ENCODE measurements at places on chromosomes 6 and 20.
A peak's percentile ranks its signal among the peaks of the same experiment; 100 is the strongest.

- DNase-seq, result no peak
Measured at GRCh38 chr20:32891926-32892660, 33.4 kb downstream of the EFCAB8 start.

DNA sequence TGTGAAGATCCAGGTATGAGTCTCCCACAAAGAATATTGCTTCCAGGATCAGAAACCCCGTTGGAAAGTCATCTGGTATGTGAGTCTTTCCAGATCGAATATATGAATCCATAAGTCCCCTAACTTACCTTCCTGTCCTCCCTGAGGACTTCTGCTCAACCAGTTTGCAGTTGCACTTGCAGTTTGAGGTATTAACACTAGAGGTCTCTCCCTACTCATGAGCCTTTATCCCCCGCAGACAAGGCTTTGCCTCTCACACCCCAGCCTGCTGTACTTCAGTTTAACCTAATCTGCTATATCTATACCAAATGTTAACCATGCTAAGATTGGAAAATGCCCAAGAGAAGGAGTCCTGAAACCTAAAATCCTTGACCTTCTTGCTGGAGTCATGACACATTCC lies 135.3 kb upstream of the DEFB112 start:
- no peak for DNase-seq

DNA sequence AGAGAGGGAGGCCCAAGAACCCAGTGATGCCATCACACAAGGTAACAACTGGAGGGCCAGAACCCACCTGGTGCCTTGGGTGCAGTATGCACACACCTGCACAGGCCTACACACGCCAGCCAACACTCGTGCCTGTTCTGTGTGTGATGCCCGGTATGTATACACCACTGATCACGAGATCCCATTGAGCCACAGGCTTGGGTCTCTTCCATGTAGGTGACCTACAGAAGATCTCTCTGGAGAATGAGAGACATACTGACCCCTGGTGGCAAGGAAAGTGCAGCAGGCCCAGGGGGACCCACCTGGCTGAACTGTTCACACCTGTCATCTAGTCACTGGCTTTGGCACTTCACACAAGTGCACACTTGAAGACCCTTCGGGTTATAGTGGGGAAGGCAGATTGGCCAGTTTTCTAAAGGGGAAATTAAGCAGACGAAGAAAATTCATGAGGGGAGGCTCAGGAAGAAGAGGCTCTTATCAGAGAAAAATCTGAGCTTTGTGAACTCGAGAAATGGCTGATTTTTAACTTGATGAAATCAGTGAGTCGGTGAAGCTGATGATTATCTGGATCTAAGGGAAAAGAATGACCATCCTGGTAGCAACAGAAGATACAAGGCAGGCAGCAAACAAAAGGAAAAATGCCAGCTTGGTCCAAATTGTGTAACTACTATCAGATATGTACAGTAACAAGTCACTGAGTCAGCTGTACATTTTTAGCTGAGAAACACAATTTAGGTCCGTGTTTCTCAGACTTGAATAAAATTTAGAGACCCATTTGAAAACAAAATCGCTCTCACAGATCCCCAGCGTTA lies 69.1 kb upstream of the PBOV1 start:
- DNase-seq, result no peak

DNA sequence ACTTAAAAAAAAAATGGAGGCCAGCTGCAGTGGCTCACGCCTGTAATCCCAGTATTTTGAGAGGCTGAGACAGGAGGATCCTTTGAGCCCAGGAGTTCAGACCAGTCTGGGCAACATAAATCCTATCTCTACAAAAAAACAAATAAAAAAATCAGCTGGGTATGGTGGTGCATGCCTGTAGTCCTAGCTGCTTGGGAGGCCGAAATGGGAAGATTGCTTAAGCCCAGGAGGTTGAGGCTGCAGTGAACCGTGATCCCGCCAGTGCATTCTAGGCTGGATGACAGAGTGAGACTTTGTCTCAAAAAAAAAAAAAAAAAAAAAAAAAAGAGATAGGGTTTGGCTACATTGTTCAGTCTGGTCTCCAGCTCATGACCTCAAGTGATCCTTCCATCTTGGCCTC lies 29.7 kb downstream of the MYO6 start:
- no peak for DNase-seq

GRCh38 chr6:2448826-2449571 lies 203.6 kb upstream of the GMDS start:
- peak; percentile 25 for DNase-seq

DNA sequence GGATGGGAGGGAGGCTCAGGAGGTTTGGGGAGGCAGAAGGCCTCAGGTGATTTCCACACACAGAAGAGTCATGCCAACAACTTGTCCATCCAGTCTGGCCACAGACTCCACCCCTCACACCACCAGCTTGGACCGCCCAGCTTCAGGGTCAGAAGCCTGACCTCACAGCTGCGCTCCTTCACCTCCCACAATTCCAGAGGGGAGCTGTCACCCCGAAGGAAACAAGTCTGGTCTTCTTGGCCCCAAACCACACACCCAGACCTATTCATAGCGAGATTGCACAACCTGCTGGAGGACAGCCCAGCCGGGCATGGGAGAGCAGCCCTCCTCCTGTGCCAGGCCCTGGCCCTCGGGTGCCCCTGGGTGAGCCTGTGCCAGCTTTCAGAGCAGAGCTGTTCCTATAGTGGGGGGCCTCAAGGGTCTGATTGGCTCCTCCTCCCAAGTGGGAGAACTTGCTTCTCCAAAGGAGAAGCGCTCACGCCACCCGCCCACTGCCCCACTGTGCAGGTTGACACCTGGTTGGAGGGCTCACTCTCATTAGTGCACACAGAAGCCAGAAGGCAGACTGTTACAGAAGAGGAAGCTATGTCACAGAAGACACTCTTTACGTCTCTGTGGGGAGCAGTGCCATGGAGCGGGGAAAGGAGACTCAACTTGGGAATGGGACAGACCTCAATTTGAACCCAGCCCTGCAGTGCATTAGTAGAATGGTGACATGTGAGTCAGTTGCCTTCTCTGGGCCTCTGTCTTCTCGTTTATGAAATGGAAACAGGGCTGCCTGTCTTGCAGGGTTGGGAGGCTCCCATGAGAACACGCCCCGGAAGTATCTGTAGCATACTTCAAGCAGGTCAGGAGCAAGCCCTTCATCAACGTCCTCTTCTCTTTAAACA lies 128.8 kb downstream of the FOXO3 start:
- peak; percentile 60 for DNase-seq

GRCh38 chr6:113281431-113281830 lies 575.7 kb upstream of the MARCKS start:
- peak; percentile 13 for DNase-seq

DNA sequence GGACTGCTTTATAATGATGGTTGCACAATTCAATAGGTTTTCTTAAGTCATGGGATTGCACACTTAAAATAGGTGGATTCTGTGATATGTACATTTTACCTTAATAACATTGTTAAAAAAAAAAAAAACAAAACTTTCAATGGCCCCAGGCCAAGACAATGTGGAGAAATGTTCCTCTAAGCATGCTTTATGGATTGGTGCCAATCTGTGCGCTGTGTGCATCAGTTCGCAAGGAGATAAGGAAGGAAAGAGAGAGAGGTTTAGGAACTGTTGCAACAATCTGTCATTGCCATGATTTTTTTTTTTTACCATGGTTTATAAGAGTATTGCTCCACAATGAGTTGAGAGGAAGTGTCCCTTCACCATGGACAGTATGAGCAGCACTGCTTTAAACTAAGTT lies 399.6 kb downstream of the PTPRT start:
- no peak for DNase-seq

- DNase-seq, result peak; percentile 65
Measured at GRCh38 chr6:90088009-90088408, 193.7 kb downstream of the GJA10 start.

DNA sequence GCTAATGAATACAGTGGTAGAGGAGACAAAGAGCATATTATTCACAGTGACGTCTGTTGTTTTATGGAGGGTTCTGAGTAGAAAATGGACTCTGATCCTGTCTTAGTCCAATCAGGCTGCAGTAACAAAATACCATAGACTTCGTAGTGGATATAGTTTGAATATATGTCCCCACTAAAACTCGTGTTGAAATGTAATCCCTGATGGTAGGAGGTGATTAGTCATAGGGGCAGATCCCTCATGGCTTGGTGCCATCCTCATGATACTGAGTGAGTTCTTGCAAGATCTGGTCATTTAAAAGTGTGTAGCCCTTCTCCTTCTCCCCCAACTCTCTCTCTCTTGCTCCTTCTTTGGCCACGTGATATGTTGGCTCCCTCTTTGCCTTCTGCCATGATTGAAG lies 82.5 kb downstream of the CD83 start:
- DNase-seq, result no peak

- DNase-seq, result no peak
Measured at GRCh38 chr6:40125680-40126394, 191.6 kb upstream of the MOCS1 start.

GRCh38 chr6:145380186-145380585 lies 355.1 kb downstream of the EPM2A start:
- no peak for DNase-seq

GRCh38 chr20:24871480-24872213 lies 77.4 kb upstream of the CST7 start:
- DNase-seq, result no peak

- no peak for DNase-seq
Measured at GRCh38 chr20:33640287-33640686, 21.8 kb upstream of the C20orf144 start.

- no peak for DNase-seq
Measured at GRCh38 chr6:96942676-96943075, 18.1 kb downstream of the KLHL32 start.

DNA sequence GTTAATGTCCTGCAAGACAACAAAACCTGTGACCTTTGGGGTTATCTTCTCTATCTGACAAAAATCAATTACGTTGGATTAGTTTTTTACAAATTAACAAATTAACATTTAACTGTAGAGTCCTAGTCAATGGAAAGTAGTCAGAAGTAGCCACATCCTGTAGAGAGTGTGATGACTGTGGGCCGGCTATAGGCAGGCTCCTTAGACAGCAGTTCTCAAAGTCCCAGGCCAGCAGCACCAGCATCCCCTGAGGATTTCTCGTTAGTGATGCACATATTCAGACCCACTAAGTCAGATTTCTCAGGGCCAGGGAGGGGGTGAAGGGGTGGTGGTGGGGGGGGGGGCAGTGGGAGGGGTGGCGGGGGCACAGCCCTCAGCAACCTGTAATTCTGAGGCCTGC lies 37.2 kb downstream of the ZNF341 start:
- DNase-seq, result no peak

DNA sequence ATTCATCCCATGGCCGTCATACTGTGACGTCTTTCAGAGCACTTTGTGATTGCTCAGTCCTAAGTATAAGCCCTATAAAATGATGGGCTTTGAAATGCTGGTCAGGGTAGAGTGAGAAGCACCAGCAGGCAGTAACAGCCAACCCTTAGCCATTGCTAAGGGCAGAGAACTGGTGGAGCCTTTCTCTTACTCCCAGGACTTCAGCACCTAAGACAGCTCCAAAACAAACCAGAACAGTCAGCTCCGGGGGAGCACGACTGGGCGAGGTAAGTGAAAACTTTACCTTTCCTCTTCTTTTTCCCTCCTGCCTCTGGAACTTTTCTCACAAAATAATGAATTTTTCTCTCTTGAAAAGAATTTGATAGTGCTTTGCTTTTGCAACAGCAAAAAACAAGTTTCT lies at the start of gene VIP:
TSS of gene VIP (plus strand) at position 104 of the 400 bp plus-strand sequence. CDS start 1,381 bp downstream, outside the sequence.
- no peak for DNase-seq

- no peak for DNase-seq
Measured at GRCh38 chr6:119540417-119540816, 190.9 kb upstream of the MAN1A1 start.

DNA sequence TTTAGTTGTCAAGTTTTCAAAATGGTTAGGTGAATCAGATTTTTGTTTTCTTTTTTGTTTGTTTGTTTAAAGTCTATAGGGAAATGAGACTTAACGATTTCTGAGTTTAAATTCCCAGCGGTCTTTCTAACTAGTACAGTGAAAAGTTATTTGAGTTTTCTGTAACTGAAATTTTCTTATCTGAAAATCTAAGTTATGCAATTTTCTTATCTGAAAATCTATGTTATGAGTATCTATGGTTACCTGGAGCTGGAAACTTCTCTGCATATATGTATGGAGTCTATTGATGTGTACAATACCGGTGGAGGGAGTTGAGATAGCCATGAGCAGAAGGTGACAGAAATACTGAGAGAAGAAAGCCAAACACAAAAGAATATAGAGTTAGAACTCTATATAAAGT lies 102.6 kb downstream of the MANEA start:
- DNase-seq, result no peak

GRCh38 chr6:120096696-120097260 lies 747.2 kb upstream of the MAN1A1 start:
- no peak for DNase-seq

GRCh38 chr6:57013521-57013926 lies 33.0 kb upstream of the KIAA1586 start:
- DNase-seq, result no peak

All from retinal pigment epithelial cell (primary cell).